ENCODE measurements at places on chromosomes 5 and 9.

- no peaks in the 10 kb centered on the region for H3K36me3 ChIP-seq
- no peaks in the 10 kb centered on the region for H3K4me1 ChIP-seq
- no peak overlapping the region for H3K27ac ChIP-seq
- no peaks in the 10 kb centered on the region for H3K27me3 ChIP-seq
- no peak overlapping the region for H3K4me3 ChIP-seq
- no peak for DNase-seq
Observed at GRCh38 chr5:79728396-79728795, 38.8 kb downstream of the CMYA5 start.

DNA sequence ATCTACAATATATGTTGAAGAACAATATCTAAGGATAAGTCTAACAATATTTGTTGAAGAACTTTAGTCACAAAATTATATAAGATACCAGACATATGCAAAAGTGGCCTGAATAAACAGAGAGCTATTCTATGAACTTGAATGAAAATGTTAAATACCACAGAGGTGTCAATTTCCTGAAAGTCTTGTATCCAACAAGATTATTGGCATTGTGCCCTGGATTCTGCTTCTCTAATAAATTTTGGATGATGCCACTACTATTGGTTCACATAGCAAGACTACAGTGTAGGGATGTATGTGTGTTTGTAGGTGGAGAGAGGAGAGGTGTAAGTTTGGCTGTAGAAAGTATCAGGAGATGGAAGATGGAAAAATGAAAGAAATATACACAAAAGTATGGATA is 731.8 kb upstream of the RGMB start:
- no peak overlapping the region for H3K27ac ChIP-seq
- H3K4me1 ChIP-seq, result no peaks in the 10 kb centered on the region
- no peaks in the 10 kb centered on the region for H3K27me3 ChIP-seq
- no peak for DNase-seq
- no peaks in the 10 kb centered on the region for H3K36me3 ChIP-seq
- no peak overlapping the region for H3K4me3 ChIP-seq

DNA sequence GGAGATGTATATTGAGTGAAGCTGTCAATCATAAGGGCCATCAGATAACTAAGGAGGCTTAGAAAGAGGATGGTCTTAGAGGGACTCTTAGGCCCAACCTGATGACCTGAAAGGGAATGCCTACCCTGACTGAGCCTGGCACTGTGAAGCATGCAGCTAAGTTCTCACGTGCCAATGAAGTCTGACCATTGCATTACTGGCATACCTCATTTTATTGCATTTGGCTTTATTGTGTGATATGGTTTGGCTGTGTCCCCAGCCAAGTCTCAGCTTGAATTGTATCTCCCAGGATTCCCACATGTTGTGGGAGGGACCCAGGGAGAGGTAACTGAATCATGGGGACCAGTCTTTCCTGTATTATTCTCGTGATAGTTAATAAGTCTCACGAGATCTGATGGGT is 421.6 kb upstream of the SGCD start:
- no peak overlapping the region for H3K4me3 ChIP-seq
- no peaks in the 10 kb centered on the region for H3K36me3 ChIP-seq
- H3K27ac ChIP-seq, result no peak overlapping the region
- DNase-seq, result no peak
- H3K4me1 ChIP-seq, result no peaks in the 10 kb centered on the region
- H3K27me3 ChIP-seq, result no peaks in the 10 kb centered on the region

DNA sequence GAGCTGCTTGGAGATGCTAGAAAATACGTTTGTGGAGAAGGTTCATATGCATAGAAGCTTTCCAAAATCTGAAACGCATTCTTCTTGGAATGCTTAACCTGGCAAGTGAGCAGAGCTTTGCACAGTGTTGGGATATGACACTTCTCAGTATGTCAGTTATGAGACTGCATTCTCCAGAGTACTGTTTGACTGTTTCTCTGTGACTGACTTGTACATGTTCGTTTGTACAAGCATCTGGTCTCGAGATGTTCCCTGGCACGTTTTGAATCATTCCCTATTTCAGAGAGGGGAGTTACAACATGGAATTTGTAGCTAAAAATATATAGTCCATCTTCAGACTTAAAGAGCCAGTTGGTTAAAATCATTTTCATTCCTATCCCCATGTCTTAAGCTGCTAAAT is 272.4 kb downstream of the ARRDC3 start:
- H3K4me3 ChIP-seq, result no peak overlapping the region
- no peaks in the 10 kb centered on the region for H3K27me3 ChIP-seq
- no peaks in the 10 kb centered on the region for H3K4me1 ChIP-seq
- no peaks in the 10 kb centered on the region for H3K36me3 ChIP-seq
- DNase-seq, result no peak

GRCh38 chr9:73037613-73038012 is 84.8 kb upstream of the ALDH1A1 start:
- H3K4me1 ChIP-seq, result peaks cover 18% of the 10 kb centered on the region
- H3K27ac ChIP-seq, result peak overlapping the region; percentile 26
- H3K4me3 ChIP-seq, result no peak overlapping the region
- DNase-seq, result no peak
- H3K27me3 ChIP-seq, result no peaks in the 10 kb centered on the region

GRCh38 chr5:66788556-66788955 is 192.4 kb downstream of the MAST4 start:
- H3K4me3 ChIP-seq, result no peak overlapping the region
- H3K36me3 ChIP-seq, result no peaks in the 10 kb centered on the region
- no peaks in the 10 kb centered on the region for H3K27me3 ChIP-seq
- no peaks in the 10 kb centered on the region for H3K4me1 ChIP-seq
- no peak for DNase-seq

Measured in liver (tissue), 10 donors.